ENCODE measurements at places on chromosomes 5 and 9.

DNA sequence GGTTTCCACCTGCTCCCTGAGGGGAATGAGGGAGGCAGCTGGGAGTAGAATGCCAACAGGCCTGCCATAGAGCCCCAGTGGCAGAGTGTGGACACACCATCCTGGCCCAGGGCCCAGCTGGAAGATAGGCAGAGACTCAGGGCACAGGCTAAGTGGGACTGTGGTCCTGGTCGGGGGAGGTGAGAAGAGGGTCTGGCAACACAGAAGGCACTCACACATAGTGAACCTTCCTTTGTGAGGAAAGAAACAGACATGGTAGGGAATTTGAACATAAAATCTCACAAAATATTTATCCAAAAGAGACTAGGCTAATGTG, 41.2 kb downstream of the WDR36 start:
- no peak for DNase-seq

DNA sequence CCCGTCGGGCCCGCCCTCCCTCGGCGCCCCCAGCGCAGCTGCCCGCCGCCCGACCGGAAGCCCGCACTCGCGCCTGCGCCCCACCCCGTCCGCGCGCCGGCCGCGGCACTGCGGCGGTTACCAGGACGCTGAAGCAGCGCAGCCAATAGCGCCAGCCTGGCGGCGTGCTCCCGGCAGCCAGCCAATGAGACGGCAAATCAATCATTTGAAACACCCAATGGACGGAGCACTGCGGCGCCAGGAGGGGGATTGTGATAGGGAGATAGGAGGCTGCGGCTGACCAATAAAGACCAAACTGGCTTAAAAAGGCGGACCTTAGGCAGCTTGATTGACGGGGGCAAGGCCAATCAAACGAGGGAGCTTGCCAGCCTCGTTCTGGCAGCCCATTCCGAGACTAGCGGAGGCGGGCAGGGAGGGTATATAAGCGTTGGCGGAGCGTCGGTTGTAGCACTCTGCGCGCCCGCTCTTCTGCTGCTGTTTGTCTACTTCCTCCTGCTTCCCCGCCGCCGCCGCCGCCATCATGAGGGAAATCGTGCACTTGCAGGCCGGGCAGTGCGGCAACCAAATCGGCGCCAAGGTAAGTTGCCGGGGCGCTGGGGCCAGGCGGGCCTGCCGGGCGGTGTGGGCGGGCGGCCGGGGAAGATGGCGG, at the start of gene TUBB4B:
Gene TUBB4B, plus strand, starts transcription at position 447 of the 649 bp plus-strand sequence. Its CDS starts 74 bp downstream, at position 521.
- peak; percentile 99 for DNase-seq

DNA sequence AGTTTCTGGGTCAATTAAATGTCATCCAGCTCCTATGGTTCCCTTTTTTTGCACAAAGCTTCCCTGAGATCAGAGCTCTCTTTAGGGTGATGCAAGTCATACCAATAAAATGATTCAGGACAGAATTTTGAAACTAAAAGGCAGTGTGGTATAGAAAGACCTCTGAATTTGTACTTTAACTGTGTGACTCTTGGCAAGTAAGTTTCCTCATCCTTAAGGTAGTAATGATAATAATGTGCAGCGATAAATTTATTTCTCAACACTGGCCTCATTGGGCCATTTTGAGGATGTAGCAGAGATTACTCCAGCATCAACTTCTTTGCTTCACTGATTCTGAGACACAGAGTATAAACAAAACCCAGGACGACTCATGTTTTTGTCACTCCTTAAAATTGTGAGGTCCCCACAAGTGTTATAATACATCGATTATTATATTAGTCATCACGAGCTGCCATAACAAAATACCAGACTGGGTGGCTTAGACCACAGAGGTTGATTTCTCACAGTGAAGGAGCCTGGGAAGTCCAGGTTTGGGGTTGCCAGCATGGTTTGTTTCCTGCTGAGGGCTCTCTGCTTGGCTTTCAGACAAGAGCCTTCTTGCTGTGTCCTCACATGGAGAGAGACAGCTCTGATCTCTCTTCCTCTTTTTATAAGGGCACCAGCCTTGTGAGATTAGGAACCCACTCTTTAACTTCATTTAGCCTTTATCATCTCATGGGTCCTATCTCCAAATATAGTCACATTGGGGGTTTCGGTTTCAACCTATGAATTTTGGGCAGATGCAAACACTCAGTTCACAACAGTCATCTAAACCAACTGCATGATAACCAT, 293.0 kb downstream of the ZNF608 start:
- DNase-seq = peak; percentile 22

DNA sequence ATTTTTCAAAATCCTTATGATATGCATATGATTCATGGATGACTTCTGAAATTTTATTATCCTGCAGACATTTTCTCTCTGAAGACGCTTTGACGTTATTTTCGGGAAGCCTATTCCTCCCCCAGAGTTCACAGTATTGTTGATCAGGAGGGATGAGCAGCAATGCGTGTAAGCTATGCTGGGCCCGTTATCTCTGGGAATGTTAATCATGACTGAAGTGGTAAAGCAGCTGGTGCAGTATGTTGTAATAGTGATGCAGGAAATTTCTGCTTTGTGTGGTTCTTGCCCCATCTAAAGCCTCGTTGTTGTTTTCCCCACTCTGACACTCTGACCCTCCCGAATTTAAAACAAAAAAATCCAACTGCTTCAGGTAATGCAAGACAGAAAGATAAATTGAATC, 1797.8 kb upstream of the WWC1 start:
- no peak for DNase-seq

- no peak for DNase-seq
These were observed 938.6 kb upstream of the WWC1 start for GRCh38 chr5:167352801-167353200.

DNA sequence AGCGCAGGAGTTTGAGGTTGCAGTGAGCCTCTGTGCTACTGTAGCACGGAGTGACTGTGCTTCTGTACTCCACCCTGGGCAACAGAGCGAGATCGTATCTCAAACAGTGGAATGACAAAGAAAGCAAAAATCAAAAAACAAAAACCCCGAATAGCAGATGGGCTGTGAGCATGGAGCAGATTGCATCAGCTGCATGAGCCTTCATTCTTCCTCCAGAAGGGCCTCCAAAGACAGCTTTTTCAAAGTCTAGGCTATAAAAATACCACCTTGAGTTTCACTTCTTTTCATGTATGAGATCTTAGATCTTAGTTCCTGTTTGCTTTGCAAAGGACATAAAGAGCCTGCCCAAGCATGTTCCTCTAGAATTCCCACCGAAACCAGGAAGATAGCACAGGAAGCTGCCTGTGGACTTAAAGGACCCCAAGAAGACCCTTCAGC, 15.0 kb upstream of the HSPB3 start:
- DNase-seq = peak; percentile 48

- no peak for DNase-seq
These were observed 58.7 kb upstream of the PRR16 start for GRCh38 chr5:120405286-120405864.

GRCh38 chr5:32319926-32320543, 7.3 kb upstream of the MTMR12 start:
- DNase-seq = no peak

GRCh38 chr5:162243651-162244050, 176.1 kb downstream of the GABRG2 start:
- no peak for DNase-seq

DNA sequence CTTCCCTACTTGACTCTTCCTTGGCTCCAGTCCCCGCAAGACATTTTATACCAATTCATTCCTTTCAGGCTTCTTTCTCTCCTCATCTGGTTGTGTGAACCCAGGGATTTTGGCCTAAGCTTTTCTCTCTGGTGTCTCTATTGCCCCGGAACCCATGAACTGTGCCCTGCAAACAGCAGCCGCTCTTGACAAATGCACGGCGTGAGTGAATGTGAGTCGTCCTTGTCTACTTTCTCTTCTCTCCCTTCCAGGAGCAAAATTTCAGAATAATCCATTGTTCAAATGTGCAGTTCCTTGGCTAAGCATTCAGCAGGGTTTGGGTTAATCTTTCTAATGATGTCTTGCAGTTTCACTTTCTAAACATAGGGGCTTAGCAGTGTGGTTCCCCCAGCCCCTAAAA, 250.4 kb upstream of the IRX4 start:
- DNase-seq = no peak

DNA sequence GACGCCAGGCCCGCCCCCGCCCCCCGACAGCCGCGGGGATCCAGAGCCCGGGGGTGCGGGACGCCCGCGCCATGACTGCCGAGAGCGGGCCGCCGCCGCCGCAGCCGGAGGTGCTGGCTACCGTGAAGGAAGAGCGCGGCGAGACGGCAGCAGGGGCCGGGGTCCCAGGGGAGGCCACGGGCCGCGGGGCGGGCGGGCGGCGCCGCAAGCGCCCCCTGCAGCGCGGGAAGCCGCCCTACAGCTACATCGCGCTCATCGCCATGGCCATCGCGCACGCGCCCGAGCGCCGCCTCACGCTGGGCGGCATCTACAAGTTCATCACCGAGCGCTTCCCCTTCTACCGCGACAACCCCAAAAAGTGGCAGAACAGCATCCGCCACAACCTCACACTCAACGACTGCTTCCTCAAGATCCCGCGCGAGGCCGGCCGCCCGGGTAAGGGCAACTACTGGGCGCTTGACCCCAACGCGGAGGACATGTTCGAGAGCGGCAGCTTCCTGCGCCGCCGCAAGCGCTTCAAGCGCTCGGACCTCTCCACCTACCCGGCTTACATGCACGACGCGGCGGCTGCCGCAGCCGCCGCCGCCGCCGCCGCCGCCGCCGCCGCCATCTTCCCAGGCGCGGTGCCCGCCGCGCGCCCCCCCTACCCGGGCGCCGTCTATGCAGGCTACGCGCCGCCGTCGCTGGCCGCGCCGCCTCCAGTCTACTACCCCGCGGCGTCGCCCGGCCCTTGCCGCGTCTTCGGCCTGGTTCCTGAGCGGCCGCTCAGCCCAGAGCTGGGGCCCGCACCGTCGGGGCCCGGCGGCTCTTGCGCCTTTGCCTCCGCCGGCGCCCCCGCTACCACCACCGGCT, 1.0 kb downstream of the FOXE1 start:
- no peak for DNase-seq

- DNase-seq = no peak
These were observed 24.2 kb upstream of the ANKRD18A start for GRCh38 chr9:38644601-38645000.

DNA sequence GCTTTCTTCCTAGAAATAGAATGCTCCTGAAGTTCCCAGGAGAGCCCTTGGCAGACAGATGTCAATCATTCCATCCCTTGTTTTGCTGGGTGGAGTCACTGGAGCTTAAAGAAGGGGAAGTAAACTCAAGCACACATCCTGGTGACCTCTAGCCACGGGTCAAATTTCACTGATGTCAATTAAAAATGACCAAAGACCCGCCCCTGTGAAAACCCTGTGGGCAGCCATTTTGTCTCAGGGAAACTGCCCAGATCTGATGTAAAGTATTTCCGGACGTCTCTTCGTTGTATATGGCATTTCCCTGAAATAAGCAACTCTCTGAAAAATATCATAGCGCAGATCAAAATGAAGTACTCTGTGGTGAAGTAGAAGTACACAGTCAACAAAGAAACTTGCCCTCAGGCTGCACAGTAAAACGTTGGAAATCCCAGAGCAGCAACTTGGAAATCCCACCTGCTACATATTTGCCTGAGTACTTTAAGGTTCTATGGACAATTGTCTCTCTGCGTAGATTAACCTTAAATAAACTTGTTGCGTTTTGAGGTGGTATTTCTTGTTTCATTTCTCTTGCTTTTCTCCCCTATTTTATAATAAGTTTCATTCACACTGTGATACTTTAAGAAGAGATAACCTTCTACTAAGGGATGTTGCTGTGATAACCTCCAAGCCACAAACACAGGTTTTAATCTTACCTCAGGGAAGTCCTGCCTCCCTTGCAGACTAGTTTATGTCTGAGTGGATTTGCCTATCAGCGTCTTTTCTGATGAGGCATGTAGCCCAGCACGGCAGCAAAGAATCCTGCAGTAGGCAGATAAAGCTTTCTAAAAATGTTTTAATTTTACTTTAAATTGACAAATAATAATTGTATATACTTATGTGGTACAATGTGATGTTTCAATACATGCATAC, 60.9 kb upstream of the PIP5K1B start:
- DNase-seq = peak; percentile 41

DNA sequence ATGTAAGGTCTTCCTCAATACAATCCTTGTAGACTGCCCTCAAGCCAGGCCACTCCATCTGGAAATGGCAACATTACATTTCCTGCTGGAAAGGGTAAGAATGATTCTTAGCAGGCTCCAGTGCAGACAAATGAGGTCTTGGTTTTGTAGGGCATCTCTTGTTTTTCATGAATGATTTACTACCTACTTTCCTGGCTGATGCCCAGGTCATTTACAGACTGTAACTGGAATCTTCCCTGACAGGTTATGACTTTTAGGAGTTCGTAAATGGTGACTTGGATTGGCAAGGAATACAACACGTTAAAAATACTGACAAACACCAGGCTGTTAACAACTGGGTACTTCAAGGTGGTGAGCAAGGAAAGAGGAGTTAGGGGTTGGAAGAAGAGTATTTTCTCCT, 510.5 kb upstream of the TNC start:
- DNase-seq = no peak

GRCh38 chr5:176384366-176384930, 4.0 kb downstream of the NOP16 start:
- no peak for DNase-seq

- no peak for DNase-seq
These were observed 5.1 kb downstream of the NRARP start for GRCh38 chr9:137296670-137297664.

GRCh38 chr5:154390096-154390495, 55.7 kb upstream of the SAP30L start:
- no peak for DNase-seq

GRCh38 chr9:135822374-135822755, 85.0 kb downstream of the CAMSAP1 start:
- no peak for DNase-seq

DNA sequence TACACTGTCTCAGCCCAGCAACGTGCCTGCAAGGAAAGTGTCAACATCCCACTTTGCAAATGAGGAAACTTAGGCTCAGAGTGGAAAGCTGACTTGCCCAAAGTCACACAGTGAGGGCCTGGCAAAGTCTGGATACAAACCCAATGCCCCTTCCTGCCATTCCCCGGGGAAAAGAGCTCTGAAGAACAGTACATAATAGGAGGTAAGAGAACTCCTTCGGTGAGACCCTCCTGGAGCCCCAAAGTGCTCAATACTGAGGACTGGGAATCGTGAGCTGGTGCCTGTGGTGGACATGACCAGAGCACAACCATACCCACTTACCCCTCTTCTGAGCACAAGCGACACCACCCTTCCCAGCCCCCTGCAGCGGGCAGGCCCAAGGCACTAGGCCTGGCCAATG, 13.4 kb upstream of the CPLX2 start:
- no peak for DNase-seq

- no peak for DNase-seq
These were observed 338.8 kb downstream of the NNT start for GRCh38 chr5:43941806-43942205.

GRCh38 chr5:103243665-103244064, 14.9 kb upstream of the MACIR start:
- DNase-seq = no peak

- no peak for DNase-seq
These were observed 31.5 kb upstream of the NKD2 start for GRCh38 chr5:976849-977751.

GRCh38 chr9:95157481-95158151, 159.9 kb downstream of the FANCC start:
- peak; percentile 66 for DNase-seq

- DNase-seq = no peak
These were observed 1295.8 kb downstream of the EFNA5 start for GRCh38 chr5:106374956-106375355.

Data from GM10248 (cell line).